CD4-positive, alpha-beta T cell treated with Interleukin-17A for 1 hour (primary cell): ENCODE measurements at places on chromosomes 4 and X.

DNA sequence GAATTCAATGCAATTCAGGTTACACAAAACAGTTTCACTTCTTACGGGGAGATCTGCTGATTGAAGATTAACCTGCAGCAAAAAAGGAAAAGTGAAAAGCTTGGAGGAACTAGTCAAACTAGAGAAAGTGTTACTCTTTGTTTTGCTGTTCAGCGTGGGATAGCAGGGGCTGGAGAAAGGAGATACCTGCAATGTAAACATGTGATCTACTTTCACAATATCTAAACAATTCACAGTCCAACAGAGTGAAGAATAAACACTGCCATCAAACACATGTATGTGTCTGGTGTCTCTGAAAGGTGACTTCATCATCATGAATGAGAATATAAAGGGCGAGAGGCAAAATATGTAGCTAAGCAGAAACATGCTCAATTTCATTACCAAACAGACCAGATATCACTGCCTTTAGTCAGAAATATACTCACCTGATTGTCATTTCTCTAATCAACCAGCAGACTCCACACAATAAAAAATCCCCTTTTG is 26.4 kb downstream of the NIPAL1 start:
- DNase-seq, result no peak

DNA sequence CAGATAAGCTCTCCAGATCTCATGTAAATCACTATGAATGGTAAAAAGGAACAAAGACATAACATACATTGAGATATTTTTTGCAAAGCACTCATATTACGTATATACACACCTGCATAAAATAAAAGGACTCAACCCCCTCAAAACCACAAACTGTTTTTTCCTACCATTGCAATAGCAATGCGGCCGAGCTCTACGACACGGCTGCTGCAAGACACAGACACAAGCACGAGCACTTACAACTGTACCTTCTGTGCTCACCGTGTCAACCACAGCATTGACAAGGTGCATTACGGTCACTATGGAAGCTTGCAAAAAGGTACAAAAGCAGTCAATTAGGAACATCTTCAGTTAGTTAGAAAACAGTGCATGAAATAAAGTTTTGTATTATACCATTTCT is 37.1 kb upstream of the MTNR1A start:
- no peak for DNase-seq

GRCh38 chrX:47206316-47206715 is 12.2 kb upstream of the CDK16 start:
- DNase-seq, result no peak

GRCh38 chrX:107825698-107826237 is at the start of gene MID2:
Gene MID2, plus strand, starts transcription at chrX:107825866. Its CDS starts 561 bp downstream, at chrX:107826427.
- peak; percentile 53 for DNase-seq

GRCh38 chr4:123034023-123034422 is 111.6 kb upstream of the NUDT6 start:
- DNase-seq, result no peak

DNA sequence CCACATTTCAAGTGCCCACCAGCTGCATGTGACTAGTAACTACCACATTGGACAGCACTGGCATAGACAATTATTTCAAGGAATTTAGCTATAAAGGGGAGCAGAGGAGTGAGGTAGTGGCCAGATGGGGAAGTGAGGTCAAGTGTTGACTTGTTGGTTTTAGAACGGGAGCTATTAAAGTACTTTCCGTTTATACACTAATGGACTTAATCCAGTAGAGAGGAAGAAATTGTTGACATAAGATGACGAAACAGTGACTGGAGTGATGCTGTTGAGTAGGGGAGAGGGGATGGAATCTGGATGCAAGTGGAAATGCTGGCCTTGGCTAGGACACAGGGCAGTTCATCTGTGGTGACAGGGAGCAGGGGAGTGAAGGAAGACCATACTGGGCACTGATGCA is 154.4 kb downstream of the AMMECR1 start:
- no peak for DNase-seq

DNA sequence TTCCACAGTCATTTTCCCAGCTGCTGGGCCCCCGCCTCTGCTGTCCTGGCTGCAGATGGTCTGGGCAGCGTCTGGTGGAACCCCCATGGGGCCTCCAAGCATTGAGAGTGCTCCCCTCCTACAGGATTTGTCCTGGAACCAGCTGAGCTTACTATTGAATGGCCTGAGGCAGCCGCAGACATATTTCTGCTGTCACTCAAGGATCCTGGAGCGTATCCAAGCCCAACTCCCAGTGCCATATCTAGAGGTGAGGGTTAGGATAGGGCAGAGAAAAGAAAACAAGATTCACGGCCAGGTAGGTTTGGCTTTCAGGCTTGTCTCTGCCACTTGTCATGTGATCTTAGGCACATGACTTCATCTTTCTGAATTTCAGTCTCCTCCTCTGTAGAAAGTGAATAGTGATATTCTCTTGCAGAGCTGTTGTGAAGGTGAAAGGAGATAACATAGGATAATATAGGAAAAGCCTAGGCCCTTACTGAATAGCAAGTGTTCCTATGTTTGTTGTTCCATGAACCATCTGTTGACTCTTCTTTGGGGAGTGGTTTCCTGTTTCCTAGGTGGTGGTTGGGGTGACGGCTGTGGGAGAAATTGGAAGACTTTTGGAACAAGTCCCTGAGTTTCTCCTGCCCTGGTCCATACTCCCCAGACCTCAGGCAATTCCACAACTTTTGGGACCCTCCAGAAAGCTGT is 52.3 kb downstream of the SEPSECS start:
- DNase-seq, result no peak

DNA sequence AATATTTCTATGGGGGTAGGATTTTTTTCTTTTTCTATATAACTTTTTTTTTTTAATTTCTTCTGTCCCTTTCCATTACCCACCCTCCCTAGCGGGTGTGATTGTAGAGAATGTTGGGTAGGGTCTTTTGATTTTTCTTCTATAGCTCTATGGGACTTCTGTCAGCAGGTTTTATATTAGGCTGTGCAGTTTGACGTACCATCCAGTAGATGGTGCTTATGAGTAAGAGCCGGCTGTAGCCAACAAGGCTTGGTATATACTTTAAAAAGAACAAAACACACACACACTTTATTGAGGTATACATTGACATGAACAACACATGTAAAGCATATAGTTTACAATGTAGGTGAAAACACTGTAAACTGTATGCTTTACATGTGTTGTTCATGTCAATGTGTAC is 247.9 kb upstream of the POF1B start:
- no peak for DNase-seq

GRCh38 chr4:127139788-127140286 is 492.9 kb upstream of the INTU start:
- DNase-seq, result no peak

- DNase-seq, result no peak
Observed at GRCh38 chrX:13258052-13258444, 61.8 kb downstream of the ATXN3L start.

DNA sequence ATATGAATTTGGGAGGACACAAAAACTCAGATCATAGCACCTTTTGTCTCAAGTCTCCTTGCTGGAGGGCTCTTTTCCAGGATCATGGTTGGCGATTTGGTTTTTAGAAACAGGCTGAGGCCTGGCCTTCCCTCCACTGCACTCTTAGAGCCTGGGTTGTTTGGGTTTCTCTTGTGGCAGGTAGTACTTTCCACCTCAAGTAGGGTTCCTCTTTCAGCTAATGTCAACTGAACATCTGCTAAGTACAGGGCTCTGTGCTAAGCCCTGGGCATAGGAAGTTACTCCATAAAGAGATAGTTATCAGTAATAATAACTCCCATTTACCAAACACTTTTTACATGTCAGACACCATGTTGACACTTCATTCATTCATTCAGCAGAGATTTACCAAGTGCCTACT is 28.2 kb upstream of the APLN start:
- no peak for DNase-seq

DNA sequence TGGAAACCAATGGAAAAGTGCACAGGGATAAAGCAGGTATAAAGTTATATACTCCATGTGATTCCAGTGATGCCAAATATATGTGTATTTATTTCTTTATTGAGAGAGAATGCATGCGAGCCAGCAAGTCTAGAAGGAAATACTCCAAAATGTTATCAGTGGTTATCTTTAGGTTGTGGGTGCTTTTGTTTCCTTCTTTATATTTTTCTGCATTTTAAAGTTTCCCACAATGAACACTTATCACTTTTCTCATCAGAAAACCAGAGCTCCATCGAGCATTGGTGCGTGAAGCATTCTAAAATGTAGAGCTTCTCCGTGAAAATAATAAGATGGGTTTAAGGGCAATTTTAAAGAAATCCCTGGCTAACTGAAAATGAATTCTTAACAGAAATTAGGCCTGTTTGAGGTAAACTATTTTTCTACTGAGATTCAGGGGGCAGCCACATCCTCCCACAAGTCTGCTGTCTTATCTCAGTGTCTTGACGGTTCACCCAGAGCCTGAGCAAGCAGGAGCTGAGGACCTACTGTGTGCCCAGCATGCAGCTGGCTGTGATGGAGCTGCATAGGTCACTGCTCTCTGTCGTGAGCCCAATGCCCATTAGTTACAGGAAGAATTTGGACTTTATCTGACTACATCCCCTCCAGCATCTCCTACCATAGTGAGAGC is 18.7 kb upstream of the CD40LG start:
- DNase-seq, result no peak

DNA sequence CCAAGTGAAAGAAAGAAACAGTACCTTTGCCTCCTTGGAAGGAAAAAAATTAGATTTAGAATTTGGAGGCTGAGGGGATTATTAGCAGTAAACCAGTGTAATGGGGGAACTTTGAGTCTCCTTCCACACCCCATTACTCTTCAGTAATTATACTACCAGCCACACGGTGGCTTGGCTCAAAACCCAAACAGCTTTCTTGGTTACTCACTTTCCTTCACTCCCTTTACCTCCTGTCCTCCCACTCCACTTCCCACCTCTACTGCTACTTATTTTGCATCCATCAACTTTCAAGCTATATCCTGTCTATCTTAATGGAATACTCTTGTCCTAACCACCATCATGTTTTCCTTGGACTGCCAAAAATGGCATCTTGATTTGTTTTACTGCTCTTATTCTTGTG is 310.6 kb upstream of the AADAT start:
- DNase-seq, result no peak

DNA sequence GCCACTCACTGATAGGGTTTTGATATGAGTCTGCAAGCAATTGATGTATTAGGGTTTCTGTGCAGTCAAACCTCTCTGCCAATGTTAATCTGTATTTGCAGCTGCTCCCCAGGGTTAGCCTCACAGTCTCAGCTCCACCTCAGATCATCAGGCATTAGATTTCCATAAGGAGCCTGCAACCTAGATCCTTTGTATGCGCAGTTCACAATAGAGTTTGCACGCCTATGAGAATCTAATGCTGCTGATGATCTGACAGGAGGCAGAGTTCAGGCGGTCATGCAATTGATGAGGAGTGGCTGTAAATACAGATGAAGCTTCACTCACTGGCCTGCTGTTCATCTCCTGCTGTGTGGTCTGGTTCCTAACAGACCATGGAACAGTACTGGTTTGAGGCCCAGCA is 280.6 kb downstream of the PAPSS1 start:
- no peak for DNase-seq
